NCI-H2081 treated with DMSO at 0.1 percent for 48 hours (cell line): ENCODE measurements at places on chromosomes 7 and 10.

DNA sequence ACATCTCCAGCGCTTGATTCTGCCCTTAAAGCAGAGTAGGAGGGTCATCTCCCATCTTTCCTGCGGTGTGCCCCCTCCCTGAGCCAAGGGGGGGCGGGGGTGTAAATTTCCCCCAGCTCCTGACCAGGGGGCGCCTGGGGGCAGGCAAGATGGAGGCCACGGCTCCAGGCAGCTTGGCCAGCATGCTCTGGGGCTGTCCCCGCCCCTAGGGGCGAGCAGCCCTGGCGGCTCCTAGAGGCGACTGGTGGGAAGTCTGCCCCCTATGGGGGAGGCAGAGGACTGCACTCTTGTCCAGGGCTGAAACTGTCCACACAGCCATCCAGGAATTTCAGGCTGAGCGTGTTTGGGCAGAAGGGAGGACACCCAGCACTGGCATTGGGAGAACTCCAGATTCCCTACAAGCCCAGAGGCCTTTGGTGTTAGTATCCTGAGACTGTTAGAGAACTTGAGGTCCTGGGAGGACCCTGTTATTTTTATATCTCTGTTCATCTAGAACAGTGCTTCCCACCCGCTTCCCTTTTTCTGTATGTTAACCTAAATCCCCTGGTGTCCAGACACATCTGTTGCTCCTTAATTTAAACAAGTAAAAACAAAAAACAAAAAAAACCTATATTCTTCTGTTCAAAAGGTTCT, 4.6 kb downstream of the STRA8 start:
- DNase-seq, result no peak

DNA sequence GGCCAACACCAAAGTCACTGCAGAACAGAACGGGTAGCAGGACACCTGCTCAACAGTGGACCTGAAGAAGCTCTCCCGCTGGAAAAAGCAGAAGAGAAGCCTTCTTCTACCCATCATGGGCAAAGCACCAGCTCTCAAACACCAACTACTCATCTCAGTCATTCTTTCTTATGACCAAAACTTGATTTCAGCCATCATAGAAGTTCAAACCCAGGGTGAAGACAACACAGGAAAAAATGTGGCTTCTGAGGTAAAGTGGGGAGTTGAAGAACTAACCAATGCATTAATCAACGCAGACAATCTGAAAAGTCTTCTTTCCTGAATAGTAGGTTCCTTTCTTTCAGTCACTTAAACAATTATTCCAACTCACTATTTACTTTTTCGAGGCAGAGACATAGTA, 83.3 kb downstream of the ELMO1 start:
- DNase-seq, result no peak

- no peak for DNase-seq
These were observed 28.4 kb downstream of the TBC1D12 start for GRCh38 chr10:94430701-94431100.

DNA sequence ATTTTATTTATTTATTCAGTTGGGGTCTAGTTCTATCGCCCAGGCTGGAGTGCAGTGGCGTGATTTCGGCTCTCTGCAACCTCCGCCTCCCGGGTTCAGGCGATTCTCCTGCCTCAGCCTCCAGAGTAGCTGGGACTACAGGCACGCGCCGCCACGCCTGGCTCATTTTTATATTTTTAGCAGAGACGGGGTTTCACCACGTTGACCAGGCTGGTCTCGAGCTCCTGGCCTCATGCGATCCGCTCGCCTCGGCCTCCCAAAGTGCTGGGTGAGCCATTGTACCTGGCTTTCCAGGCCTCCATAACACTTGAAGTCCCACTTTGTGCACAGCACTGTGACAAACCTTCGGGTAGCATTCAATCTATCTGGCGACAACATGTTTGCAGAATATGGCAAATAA, 1.0 kb upstream of the DCLRE1C start:
- DNase-seq, result no peak

GRCh38 chr7:40475681-40475982, 340.8 kb downstream of the SUGCT start:
- DNase-seq, result no peak

GRCh38 chr7:115097175-115097671, 175.3 kb downstream of the MDFIC start:
- no peak for DNase-seq

GRCh38 chr10:75234683-75235374, 928 bp downstream of the COMTD1 start:
- DNase-seq, result no peak

GRCh38 chr10:77710081-77710551, 72.5 kb upstream of the KCNMA1 start:
- DNase-seq, result no peak

- DNase-seq, result no peak
These were observed 24.3 kb upstream of the ITGB1 start for GRCh38 chr10:32982293-32982709.

GRCh38 chr7:135183478-135183877, 13.0 kb upstream of the CYREN start:
- DNase-seq, result no peak

GRCh38 chr7:48658138-48658537, 266.2 kb upstream of the CDC14C start:
- no peak for DNase-seq

DNA sequence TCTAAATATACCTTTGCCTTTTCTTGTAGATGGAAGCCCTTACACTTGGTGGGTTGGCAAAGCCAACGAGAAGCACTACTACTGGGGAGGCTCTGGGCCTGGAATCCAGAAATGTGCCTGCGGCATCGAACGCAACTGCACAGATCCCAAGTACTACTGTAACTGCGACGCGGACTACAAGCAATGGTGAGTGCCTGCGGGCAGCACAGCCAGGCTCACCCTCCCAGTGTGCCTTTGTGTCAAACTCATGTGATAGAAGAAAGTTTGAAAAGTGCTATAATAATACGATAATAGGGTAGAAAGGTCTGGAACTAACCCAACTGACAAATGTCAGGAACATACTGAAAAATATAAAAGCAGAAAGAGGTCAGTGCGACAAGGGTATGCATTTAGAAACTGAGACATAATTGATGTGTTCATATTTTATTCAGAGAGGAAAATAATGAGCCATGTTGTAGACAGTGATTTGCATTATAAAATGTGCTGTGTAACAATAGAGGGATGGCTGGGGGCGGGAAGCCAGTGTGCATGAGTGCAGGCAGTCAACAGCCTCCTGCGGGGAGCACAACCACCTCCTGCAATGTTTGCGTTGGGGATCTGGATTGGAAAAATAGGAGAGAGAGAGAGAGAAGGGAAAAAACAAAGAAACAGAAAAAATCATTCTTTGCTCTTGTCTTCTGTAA, 686.9 kb upstream of the C7orf33 start:
- DNase-seq, result peak; percentile 25

GRCh38 chr10:61903928-61904344, 2.4 kb downstream of the ARID5B start:
- DNase-seq, result no peak

DNA sequence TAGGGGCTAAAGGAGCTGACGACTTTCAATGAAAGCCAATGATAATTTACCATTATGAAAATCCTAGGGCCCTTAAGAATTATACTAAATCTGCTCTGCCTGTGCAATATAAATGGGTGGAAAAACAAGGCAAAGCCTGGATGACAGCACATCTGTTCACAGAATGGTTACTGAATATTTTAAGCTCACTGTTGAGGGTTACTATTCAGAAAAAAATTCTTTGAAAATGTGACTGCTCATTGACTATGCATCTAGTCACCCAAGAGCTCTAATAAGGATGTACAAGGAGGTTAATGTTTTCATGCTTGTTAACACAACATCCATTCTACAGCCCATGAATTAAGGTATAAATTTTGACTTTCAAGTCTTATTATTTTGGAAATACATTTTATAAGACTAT, 8.9 kb downstream of the DKK1 start:
- DNase-seq, result no peak

DNA sequence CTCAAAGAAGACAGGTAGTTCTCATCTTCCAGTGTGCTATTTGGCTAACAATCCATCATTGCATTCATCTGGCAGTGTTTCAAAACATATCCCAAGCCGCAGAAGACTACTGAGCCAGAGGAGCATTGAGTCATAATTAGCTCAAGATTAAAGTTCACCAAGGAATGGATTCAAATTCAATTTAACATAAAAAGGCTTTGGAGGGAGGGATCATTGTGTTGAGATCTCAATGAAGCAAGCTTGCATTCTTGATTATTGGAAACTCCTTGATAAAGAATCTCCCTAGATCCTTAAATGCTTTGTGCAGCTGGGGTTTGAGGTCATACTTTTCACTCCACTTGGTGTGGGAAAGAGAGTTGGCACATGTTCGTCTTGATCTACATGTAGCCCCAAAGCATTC, 142.8 kb upstream of the SEMA3A start:
- no peak for DNase-seq

DNA sequence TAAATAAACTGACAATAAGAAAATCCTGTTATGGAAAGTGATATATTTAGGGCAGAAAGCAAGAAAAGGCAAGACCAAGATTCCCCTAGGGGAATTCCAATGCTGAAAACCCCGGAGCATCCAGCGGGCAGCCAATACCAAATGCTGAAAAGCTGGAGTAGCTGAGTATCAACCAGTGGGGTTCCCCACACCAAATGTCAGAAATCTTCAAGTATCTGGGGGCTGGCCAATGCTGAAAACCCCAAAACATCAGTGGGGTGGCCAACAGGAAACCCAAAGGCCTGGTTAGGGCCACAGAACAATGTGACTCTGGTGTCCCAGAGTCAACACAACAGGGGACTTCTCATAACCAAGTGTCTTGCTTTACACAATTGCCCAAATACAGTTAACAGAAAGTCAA, 271.8 kb upstream of the CACNA2D1 start:
- no peak for DNase-seq

- no peak for DNase-seq
These were observed 163.2 kb downstream of the JAZF1 start for GRCh38 chr7:28017372-28017771.

DNA sequence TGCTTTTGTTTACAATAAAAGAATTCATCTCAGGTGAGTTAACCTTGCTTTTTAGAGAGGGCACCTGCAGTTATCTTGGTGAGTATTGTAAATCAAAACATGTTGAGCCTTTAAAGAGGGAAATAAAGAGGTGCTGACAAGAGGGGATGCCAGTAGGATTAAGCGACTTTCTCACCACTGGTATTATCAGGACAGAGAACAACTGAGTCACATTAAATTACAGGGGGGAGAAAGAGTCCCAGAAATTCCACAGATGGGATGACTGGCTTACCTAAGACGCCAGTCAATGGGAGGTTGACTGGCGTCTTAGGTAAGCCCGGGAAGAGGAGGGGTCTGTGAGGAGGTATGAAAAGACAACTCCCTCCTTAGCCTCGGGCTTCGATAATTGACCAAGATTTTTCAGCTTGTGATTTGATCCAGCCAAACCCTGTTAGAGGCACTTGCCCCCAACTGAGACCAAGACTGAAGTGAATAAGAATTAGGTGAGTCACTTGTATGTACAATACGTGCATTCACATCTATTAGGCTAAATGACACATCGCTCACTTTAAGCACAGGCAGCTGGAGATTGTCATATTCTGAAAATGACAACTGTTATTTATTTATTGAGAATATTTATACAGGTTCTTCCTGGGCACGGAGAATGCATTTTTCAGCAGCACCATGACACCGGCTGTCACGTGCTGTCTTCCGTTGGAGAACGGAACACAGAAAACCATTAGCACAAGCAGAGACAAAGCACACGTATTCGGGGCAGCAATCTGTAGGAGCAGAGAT, 117.6 kb downstream of the SEM1 start:
- DNase-seq, result peak; percentile 78

DNA sequence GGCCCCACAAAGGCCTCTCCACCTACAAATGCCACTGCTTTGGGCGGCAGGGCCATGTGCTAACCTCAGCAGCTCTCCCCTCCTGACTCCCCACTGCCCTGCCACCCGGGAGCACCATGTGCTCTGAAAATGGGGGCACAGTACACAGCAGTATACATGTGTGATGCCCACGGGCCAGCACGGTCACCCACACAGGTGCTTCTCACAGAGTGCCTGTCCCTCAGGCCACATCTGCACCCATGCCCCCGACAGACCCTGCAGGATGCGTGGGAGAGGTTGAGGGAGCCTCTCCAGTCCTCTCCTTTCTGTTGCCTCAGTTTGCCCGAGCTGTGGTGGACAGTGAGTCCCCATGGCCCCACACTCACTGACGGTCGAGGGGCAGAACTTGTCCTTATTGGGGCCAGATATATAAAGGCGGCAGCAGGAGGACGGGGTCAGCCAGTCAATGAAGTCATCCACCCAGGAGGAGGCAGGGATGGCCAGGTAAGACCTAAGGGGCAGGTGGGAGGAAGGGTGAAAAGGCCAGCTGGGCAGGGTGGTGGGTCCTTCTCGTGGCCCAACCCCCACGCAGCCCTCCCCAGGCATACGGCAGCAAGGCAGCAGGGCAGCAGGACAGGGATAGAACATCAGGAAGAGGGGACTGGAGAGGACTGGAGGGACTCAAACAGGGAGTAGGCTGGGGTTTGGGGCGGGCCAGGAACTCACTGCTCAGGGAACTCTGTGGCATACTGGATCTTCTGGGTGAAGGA, 19.6 kb downstream of the NPC1L1 start:
- DNase-seq, result no peak

DNA sequence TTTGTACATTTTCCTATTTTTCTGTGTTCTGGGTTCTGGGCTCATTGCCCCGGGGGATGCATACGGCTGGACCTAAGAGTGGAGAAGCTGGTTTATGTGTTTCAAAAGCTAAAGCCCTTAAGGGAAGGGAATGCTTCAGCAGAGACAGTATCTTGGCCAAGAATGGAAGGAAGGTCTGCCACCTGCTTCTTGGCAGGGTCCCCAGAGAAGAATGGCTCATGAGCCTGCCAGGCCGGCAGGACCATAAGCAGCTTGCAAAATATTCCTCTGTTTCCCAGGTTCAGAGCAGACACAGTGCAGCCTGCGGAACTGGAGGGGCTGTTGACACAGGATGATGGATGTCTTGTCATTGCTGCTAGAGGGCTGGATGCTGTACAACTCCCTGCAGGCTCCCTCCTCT, 7.8 kb upstream of the ABHD11 start:
- DNase-seq, result no peak

- no peak for DNase-seq
These were observed 189.8 kb downstream of the CELF2 start for GRCh38 chr10:11207560-11207844.

DNA sequence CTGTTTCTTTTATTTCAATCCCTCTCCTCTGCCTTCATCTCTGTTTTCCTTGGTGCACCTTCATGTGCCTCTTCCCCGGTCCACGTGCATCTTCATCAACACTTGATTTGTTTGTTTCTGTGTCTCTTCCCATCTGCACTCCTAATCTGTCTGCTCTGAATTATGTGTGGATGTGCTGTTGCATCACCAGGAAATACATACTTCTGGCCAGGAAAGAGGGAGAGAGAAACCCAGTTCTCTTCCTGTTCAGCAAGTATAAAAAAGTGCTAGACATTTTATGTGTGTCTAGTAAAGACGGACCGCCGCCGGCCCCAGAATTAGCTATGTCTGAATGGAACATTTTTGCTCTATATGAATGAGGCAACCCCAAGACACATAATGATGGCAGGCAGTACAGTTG, 93.8 kb downstream of the CALD1 start:
- no peak for DNase-seq

DNA sequence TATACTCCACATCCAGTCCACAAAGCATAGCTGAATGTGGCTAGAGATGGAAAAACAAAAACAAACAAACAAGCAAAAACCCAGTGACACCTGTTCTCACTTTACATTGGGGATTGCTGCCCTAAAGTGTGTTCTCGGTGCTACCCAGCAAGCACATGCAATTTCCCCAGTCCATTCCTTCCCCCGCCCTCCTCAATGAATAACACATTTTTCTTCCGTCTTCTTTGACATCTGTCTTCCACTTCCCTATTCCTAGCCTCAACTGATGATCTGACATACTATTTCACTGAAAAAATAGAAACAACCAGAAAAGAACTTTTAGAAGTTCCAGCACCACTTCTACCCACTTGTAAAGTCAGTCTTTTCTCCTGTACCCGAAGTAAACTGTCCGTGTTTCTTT, 147.1 kb downstream of the MALRD1 start:
- DNase-seq, result no peak
